ENCODE measurements at places on chromosomes 13 and 19. TPM values are rescaled to one million over a fixed set of nuclear protein-coding genes. Genes with fewer than 3 reads are reported as not detected.

DNA sequence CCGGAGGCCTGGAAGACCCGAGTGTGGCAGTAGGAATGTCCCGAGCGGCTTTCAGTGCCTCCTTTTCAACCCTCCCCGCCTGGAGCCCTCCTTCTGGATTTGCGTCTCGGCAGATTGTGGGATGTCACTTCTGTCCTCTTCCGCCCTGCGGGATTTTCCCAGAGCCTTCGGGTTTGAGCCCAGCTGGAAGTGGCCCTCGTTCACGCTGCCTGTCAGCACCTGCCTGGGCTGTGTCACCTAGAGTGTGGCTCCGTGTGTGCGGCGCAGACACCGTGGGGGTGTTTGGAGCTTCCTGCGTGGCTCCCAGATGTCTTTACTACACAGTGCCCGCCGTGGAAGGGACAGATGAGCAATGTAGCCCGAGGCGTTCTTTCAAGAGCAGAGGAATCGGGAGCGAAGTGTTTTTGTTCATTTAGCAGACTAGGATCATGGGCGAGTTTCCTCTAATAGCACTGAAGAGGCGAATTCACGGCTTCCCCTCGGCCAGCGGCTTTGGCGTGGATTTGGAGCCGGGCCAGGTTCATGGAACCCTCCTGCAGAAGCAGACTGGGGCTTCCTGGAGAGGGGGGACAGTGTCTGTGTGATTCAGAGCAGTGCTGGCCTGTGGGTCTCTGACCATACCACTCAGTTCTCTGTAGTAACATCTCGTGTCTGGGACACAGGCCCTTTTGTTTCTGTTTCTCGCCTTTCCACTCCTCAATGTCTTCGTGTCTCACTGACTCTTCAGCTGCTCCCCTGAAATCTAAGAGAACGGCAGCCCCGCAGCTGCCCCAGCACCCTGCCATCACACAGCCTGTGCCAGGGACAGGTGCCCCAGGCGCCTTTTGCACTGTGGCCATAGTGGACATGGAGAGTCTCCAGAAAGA is 68.0 kb downstream of the KDM4B start:
- H3K36me3 ChIP-seq: peaks cover 65% of the 10 kb centered on the region
- no peak overlapping the region for H3K27ac ChIP-seq
- DNase-seq: no peak
- H3K4me3 ChIP-seq: no peak overlapping the region
- H3K4me1 ChIP-seq: peaks cover 49% of the 10 kb centered on the region
- H3K27me3 ChIP-seq: no peaks in the 10 kb centered on the region

DNA sequence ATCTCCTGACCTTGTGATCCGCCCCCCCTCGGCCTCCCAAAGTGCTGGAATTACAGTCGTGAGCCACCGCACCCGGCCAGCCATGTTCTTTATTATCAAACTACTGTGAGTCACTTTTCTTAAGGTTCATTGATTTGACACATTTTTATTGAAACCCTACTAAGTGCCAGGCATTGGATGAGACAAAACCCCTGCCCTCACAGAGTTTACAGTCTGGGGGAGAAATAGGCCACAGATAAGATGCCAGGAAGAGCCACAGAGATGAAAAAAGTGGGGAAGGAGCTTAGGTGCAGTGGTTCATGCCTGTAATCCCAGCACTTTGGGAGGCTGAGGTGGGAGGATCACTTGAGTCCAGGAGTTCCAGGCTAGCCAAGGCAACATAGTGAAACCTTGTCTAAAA is 14.5 kb upstream of the MAP2K2 start:
- H3K4me1 ChIP-seq: peaks cover 14% of the 10 kb centered on the region
- no peaks in the 10 kb centered on the region for H3K36me3 ChIP-seq
- no peak overlapping the region for H3K27ac ChIP-seq
- no peaks in the 10 kb centered on the region for H3K27me3 ChIP-seq
- no peak for DNase-seq

GRCh38 chr19:46221981-46222610 is 7.4 kb upstream of the IGFL1 start:
- no peaks in the 10 kb centered on the region for H3K36me3 ChIP-seq
- H3K27ac ChIP-seq: no peak overlapping the region
- no peaks in the 10 kb centered on the region for H3K27me3 ChIP-seq

DNA sequence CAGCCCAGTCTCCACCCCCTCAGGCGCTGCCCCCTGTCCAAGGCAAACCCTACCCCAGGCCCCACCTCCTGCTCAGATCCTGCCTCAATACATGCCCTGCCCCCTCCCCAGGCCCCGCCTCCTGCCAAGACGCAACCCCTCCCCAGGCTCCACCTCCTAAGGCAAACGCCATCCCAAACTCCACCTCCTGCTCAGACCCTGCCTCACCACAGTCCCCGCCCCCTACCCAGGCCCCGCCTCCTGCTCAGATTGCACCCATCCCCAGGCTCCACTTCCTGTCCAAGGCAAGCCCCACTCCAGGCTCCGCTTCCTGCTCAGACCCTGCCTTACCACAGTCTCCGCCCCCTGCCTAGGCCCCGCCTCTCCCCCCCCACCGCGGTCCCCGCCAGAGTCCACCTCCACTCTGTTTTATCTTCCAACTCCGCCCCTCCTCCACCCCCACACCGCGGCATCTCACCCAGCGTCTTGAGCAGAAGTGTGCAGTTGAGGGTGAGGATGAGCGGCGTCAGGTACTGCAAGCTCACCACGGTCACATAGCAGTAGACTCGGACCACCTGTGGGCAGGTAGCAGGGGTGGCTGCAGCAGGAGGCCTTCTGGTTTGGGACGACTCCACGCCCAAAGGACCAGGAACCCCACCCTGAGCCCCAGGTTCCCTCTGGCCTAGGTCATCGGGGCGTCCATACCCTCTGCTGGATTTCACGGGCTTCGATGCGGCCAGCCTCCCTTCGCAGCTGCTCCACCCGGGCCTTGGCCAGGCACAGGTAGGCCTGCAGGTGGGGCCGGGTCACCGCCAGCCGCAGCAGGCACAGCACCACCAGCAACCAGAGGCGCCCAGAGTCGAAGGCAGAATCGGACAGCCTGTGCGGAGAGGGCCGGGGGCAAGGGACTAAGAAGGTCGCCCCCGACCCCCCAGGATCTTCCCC is 17.7 kb downstream of the TMEM161A start:
- H3K4me3 ChIP-seq: peak overlapping the region; percentile 34
- peaks cover 36% of the 10 kb centered on the region for H3K36me3 ChIP-seq
- H3K27me3 ChIP-seq: no peaks in the 10 kb centered on the region
- peak; percentile 94 for DNase-seq
- H3K4me1 ChIP-seq: peaks cover 14% of the 10 kb centered on the region
- peak overlapping the region; percentile 44 for H3K27ac ChIP-seq

- H3K27me3 ChIP-seq: no peaks in the 10 kb centered on the region
- no peaks in the 10 kb centered on the region for H3K36me3 ChIP-seq
- H3K27ac ChIP-seq: no peak overlapping the region
- DNase-seq: no peak
- no peaks in the 10 kb centered on the region for H3K4me1 ChIP-seq
Measured at GRCh38 chr13:91773591-91774227, 375.3 kb downstream of the GPC5 start.

- H3K4me1 ChIP-seq: no peaks in the 10 kb centered on the region
- H3K36me3 ChIP-seq: no peaks in the 10 kb centered on the region
- H3K27me3 ChIP-seq: no peaks in the 10 kb centered on the region
- H3K4me3 ChIP-seq: no peak overlapping the region
Measured at GRCh38 chr13:71304861-71305260, 562.1 kb downstream of the DACH1 start.

- peaks cover 14% of the 10 kb centered on the region for H3K27me3 ChIP-seq
- H3K4me1 ChIP-seq: no peaks in the 10 kb centered on the region
- H3K27ac ChIP-seq: no peak overlapping the region
- H3K4me3 ChIP-seq: no peak overlapping the region
- H3K36me3 ChIP-seq: no peaks in the 10 kb centered on the region
Measured at GRCh38 chr19:35318679-35319448, 10.1 kb upstream of the CD22 start.

DNA sequence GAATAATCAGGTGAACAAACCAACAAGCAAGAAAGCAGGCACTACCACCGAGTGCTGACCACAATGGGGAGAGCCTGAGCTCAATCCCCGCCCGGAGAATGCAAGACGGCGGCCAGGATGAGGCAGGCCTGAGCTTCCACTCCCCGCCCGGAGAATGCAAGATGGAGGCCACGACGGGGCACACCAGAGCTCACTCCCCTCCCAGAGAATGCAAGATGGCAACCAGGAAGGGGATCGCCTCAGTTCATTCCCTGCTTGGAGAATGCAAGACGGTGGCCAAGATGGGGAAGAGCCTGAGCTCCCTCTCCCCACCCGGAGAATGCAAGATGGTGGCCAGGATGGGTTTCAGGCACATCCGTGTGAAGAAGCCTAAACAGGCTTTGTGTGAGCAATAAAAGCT is 24.7 kb upstream of the MIER2 start:
- no peak for DNase-seq
- no peaks in the 10 kb centered on the region for H3K4me1 ChIP-seq
- H3K36me3 ChIP-seq: no peaks in the 10 kb centered on the region

- no peak overlapping the region for H3K27ac ChIP-seq
- no peaks in the 10 kb centered on the region for H3K36me3 ChIP-seq
- H3K4me3 ChIP-seq: no peak overlapping the region
- no peaks in the 10 kb centered on the region for H3K4me1 ChIP-seq
Measured at GRCh38 chr13:60311527-60311926, 85.5 kb upstream of the TDRD3 start.

GRCh38 chr13:41610404-41610803 is 153.1 kb downstream of the RGCC start:
- H3K4me1 ChIP-seq: peaks cover 34% of the 10 kb centered on the region
- H3K4me3 ChIP-seq: no peak overlapping the region
- peaks cover 54% of the 10 kb centered on the region for H3K36me3 ChIP-seq
- H3K27ac ChIP-seq: no peak overlapping the region

DNA sequence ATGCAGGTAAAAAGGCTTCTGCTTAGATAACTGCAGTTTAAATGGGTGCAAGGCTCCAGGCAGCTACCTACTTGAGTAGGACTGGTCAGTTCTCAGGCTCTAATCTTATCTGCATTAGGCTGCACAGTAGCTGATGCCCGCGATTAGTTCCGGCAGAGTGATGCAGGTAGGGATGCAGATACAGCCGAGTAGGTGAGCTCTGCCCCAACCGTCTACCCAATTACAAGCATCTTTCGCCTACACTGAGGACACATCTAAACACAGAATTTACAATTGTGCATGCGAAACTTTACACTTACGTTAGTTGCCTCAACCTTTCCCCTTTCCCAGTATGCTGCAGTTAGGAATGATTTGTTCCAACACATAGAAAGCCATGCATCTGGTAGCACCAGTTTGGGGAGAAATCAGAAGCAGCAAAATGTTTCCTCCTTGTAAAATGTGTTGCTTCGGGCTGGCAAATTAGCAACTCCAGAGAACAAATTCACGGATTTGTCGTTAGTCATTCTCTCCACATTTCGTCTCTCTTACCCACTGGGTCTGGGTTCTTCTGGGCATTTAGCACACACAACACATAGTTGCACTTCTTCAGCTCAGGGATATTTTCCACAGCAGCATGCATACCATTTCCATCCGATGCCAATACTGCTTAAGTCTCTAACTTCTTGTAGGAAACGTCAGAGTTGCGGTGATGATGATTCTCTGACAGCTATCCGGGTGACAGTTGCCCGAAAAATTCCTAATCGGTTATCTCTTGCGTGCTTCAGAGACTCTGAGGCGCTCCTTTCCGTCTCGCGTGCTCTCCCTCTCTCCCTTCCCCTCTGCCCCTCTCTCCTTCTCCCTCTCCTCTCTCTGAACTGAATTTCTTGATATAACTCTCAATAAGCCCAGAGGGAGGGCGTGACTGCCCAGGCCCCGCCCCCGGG is at the start of gene PCDH9:
TSS of gene PCDH9 (minus strand) at position 856 of the 923 bp plus-strand sequence. CDS start 1,896 bp downstream, outside the sequence.
- H3K36me3 ChIP-seq: no peaks in the 10 kb centered on the region
- no peaks in the 10 kb centered on the region for H3K27me3 ChIP-seq

Gene ZNF835
- polyA plus RNA-seq: 0.31 TPM

Gene ANKLE1
- 0.63 TPM for polyA plus RNA-seq

Data from stomach (tissue), 19 donors.